NCI-H1694 (cell line): ENCODE measurements at places on chromosomes 5 and 9.

DNA sequence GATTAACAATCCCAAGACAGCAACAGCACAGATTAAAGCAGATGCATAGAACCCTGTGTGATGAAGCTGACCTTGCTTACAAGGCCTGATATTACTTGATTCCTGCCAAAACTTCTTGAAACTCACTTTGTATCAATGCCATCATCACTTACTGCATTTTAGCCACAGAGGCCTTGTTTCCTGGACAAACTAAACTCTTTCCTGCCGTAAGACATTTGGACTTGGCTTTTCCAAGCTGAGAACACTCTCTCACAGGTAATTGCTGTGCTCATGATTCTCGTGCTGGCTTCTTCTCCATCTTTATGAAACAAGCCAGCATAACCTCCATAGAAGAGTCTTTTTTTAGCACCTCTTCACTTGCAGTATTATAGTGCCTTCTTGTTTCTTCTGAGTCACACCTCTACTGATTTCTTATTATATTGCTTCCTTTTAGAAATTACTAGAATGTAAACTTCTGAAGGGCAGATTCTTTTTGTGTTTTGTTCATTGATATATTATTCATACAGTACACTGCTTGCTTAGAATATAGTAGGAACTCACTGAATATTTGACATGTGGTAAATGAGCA lies 456.5 kb upstream of the ZNF608 start:
- no peak for DNase-seq

- DNase-seq = no peak
Observed at GRCh38 chr9:137660144-137660543, 41.3 kb downstream of the EHMT1 start.

DNA sequence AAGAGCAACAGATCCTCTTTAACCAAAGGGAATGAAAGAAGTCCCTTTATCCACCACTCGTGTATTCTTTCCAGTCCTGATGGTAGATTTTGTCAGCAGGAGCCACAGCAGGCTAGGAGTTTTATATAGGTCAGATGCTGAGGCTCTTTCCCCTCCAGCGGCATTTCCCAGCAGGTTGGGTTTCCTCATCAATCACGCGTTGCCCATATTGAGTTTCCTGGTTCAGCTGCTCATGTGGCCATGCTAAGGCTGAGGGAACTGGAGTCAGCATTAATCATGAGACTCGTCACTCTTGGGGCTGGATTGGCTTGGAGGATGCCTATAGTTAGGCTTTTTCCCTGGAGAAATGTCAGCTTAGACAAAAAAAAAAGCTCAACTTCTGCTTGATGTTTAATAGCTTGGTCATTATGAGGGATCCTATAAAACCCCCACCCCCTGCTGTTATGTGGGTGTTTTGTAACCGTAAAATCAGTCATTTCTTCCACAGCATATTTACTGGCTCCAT lies 193.4 kb upstream of the GAS1 start:
- DNase-seq = no peak

- no peak for DNase-seq
Observed at GRCh38 chr5:80977764-80978163, 17.6 kb downstream of the RASGRF2 start.

GRCh38 chr5:173890195-173890991 lies 2.2 kb downstream of the CPEB4 start:
- DNase-seq = peak; percentile 40

- DNase-seq = no peak
Observed at GRCh38 chr5:16384222-16384621, 81.4 kb downstream of the ZNF622 start.

- no peak for DNase-seq
Observed at GRCh38 chr5:34690301-34690700, 34.2 kb downstream of the RAI14 start.

- no peak for DNase-seq
Observed at GRCh38 chr5:53342236-53342635, 138.2 kb upstream of the FST start.

GRCh38 chr9:72977670-72978069 lies 24.8 kb upstream of the ALDH1A1 start:
- DNase-seq = no peak

GRCh38 chr5:44536650-44537260 lies 147.5 kb upstream of the FGF10 start:
- peak; percentile 31 for DNase-seq

DNA sequence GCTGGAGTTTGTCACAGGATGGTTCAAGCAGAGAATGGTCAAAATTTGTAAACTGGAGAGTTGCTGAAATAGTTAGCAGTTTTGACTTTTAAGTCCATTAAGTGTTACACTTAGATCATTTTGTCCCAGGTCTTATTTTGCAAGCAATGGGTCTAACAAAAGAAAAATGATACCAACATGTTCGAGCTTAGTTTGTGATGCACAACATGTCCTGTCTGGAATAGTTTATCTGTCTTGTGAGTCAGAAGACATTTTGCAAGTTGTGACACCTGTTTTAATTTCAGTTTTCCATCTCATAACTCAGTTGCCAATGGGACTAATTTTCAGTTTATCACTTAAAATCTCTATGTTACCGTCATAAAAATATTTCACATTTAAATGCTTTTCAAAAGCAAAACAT lies 929.8 kb downstream of the CDH18 start:
- DNase-seq = no peak

- peak; percentile 54 for DNase-seq
Observed at GRCh38 chr5:93622240-93622885, 39.3 kb downstream of the NR2F1 start.

GRCh38 chr5:73856997-73857396 lies 231.0 kb downstream of the ARHGEF28 start:
- no peak for DNase-seq

GRCh38 chr5:44454002-44454401 lies 64.8 kb upstream of the FGF10 start:
- no peak for DNase-seq

DNA sequence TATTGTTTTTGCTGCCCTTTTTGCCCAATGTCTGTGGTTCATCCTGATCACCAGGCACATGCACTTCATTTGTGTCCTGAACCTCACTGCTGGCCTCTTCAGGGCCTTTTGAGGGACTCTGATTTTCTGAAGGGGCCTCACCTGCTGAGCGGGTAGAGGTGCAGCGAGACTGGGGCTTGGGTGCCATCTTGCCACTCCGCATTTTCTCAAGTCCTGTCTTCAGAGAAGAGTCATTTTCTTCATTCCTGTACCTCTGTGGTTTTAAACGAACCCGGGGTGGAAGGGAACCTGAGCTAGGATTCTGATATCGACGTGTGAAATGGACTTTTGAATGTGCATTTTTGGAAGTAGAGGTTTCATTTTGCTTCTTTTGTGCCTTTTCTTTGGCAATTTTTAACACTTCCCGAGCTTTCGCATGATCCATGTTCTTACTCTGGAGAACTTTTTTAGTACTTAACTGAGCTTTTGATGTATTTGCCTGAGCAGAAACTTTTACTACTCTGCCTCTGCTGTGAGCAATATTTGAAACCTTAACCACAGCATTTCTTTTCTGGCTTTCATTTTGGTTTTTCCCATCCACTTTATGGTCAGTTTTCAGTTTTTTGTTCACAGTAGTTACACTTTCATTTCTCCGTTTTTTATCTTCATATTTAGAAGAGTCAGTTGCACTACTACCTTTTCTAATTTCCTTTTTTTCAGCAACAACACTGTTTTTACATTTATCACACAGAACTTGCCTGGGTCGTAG lies 26.1 kb downstream of the PWWP2A start:
- DNase-seq = no peak

DNA sequence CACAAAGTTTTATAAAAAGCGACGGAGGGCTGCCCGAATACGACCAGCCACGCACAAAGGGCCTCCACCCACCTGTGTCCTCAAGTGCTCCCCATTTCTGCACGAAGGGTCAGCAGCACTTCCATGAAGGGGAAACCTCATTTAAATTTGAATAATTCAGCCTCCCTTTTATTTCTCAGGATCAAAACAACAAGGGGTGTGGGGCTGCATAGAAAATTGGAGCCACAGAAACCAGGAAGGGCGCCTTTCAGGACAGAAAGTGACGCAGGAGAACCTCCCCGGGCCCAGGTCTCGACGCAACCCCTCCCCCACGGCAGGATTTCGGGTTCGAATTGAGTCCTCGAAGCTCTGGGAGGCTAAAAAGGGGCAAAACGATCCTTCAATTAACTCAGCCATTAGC lies 2.1 kb downstream of the NRARP start:
- no peak for DNase-seq
